Inflammatory macrophage (primary cell): ENCODE measurements at places on chromosomes 7 and 10.

DNA sequence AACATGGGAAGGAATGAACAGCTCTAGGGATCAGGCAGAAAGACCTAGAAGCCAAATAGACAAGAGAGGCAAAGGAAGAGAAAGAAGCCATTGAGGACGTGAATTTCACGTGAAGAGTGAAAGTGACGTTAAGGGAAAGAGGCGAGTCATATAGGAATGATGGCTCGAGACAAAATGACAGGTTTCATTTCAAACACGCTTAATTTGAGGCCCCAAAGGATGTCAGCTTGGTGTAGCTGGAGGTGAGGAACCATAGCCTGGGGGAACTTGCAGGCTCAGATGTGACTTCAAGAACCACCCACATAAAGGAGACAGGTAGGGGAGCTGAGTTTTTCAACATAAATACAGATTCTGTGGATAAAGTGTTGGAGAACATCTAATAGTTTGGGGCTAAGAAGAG lies 84.3 kb upstream of the ATP6V0A4 start:
- DNase-seq = no peak

DNA sequence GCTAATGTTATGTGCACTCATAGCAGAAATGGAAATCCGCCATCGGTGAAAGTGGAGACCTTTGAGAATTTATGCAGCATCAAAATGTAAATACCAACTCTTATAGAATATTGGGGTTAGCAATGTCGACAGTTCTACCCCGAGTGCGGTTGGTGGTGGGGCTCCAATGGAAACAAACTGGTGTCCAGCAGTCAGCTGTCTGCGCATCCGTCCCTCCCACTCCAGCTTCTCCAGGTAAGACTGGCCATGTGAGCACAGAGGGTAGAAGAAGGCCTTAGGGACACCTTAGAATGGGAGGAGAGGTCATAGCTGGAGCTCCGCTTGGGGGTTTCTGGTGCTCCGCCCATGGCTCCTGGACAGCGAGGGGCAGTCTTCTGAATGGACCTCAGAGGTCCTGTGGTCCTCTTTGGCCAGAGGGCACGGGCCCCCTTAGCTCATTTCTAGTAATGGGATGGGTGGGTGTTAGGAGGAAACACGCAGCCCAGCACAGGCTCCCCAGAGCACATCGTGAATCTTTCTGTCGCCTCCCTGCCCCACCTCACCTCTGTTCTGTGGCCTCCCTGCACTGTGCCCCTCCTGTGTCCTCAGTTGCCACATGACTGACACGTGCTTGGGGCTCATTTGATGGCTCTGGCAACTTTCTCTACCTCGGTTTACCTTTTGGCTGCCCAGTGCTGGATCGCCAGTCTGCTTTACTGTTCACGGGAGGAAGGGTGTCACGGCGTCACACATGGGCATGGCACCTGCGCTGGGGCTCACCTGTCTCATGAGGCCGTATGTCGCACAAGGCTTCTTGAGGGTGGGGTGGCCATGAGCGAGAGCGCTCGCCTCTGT lies 50.0 kb downstream of the MGMT start:
- DNase-seq = no peak

- DNase-seq = no peak
Measured at GRCh38 chr10:77712207-77712606, 74.6 kb upstream of the KCNMA1 start.

DNA sequence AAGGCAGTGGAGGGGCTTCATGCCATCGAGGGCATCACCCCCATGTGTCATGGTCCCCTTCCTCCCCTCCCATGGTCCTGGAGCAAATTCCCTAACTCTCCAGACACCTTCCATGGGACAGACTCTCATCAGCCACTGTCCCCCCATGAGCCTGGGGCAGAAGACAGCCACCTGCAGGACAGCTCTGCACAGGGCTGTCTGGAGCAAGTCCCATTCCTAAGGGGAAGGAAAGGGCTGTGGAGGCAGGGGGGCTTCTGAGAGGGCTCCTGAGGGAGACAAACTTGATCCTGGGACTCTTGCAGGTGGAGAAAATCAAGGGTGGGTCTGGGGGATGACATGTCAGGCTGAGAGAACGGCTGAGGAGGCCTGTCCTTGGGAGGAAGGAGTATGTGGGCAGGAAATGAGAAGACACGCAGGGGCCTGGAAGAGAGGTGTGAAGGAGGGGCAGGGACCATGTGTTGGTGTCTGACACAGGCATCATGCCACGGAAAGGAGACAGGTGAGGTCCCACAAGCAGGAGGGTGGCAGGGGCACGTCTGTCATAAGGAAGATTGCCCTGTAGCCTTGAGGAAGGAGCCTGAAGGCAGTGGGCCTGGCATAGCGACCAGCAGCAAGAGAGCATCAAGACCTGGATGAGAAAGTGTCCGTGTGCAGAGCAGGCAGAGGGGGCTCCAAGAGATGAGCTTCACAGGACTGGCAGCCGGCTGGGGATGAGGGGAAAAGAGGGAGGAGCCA lies 14.4 kb upstream of the GDF10 start:
- DNase-seq = no peak

DNA sequence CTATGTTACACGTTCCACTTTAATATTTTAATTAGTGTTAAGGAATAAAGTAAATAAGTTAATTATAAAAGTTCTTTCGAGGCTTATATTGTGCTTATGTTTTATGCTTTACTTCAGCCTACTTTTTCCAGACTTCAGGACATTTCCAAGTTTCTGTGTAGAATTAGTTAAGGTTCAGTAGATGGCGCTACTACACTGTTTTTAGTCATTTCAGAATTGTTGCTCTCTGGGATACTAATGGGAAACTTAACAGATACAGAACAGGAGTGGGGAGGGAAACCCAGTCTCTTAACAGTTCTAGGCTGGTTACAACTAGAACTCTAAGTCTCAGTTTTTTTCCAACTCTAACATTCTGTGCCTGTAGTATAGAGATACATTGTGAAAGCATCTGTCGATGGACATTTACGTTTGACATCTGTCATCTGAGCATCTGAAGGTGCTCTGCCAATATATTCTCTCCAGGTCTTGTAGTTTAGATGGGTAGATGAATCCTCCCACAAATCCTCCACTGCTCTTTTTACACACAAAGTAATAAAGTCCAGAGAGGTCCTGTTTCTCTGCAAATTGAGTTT lies 56.8 kb upstream of the FAM171A1 start:
- DNase-seq = no peak

- no peak for DNase-seq
Measured at GRCh38 chr7:20650782-20651181, 35.3 kb downstream of the ABCB5 start.

DNA sequence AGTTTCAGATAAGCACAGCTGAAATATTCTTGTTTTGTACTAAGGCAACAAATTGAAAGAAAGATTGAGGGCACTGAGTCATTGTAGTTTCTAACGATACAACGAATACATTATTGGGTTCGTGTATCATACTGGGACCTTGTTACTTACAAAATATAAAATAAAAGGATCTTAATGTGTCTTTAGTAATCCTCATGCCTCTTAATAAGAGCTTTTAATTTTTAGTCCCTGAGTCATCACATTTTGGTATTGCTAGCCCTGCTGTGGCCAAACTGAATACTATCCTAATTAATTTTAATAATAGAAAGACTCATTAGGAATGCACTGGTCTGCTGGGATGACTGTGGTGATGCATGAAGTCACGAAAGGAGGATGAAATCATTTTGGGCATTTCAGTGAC lies 309.7 kb downstream of the EXOC4 start:
- no peak for DNase-seq

GRCh38 chr7:21898265-21898930 lies 47.3 kb downstream of the CDCA7L start:
- peak; percentile 65 for DNase-seq

- DNase-seq = no peak
Measured at GRCh38 chr10:66804962-66805361, 120.9 kb upstream of the LRRTM3 start.
